HFFc6 (cell line): ENCODE measurements at places on chromosomes 3 and 15. TPM values are rescaled to one million over a fixed set of nuclear protein-coding genes. Genes with fewer than 3 reads are reported as not detected.

- peak; percentile 75 for DNase-seq
Measured at GRCh38 chr3:112519424-112520001, 20.2 kb upstream of the BTLA start.

DNA sequence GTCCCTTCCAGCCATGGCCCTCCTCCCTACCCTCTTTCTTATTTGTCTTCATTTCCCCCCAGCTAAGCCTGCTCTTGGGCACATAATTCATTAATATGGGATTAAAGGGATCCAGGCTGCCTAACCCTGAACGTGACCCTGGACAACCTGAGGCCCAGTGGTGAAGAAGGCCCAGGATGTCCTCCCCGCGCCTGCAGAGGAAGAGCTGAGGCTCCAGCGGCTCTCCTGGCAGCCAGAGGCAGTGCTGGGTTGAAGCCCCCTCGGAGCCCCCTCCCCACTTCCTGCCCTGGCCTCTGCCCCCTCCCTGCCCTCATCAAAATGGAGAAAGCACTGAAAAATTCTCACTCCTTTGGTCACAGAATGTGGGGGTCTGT, 96.5 kb upstream of the ATP2B2 start:
- DNase-seq, result no peak

DNA sequence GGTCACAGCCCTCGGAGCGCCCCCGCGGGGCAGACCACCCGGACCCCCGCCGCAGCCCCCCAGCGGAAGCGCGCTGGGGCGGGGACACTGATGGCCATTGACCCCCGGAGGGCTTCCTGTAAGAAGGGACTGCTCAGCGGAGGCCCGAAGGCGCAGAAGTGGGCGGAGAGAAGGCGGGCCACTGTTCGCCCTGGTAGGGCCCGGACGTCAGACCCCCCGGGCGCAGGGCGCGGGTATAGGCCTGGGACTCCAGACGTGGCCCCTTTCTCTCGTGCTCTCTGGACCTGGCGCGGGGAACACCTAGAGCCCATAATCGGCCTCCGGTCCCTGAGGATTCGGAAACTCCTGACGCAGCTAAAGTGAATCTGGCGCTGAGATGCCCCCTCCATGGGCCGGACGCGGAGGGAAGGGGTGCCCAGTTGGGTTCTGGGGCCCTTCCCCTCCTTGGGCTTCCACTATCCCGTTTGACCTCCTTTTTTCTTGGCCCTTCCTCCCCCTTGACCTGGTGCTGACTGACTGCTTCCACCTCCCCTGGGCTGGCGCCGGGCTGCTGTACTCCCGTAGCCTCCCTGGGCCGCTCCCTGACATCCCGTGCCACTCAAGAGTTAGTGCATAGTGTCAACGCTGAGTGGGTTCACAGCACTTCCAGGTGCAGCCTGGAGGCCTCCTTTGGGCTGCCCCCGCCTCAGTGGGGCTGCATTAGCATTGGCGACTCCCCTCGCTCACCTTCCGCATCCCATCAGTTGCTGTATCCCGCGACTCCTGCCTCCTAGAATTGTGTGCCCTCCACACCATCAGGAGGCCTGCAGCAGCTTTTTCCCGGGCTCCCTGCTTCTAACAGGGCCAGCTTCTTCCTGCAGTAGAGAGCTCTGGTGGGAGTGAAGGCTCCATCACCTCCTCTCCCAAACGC, 694 bp downstream of the ABTB1 start:
- no peak for DNase-seq

The AQR gene
- total RNA-seq, result 24.9 to 29.5 TPM (median 25.2 TPM) in 3 replicates

DNA sequence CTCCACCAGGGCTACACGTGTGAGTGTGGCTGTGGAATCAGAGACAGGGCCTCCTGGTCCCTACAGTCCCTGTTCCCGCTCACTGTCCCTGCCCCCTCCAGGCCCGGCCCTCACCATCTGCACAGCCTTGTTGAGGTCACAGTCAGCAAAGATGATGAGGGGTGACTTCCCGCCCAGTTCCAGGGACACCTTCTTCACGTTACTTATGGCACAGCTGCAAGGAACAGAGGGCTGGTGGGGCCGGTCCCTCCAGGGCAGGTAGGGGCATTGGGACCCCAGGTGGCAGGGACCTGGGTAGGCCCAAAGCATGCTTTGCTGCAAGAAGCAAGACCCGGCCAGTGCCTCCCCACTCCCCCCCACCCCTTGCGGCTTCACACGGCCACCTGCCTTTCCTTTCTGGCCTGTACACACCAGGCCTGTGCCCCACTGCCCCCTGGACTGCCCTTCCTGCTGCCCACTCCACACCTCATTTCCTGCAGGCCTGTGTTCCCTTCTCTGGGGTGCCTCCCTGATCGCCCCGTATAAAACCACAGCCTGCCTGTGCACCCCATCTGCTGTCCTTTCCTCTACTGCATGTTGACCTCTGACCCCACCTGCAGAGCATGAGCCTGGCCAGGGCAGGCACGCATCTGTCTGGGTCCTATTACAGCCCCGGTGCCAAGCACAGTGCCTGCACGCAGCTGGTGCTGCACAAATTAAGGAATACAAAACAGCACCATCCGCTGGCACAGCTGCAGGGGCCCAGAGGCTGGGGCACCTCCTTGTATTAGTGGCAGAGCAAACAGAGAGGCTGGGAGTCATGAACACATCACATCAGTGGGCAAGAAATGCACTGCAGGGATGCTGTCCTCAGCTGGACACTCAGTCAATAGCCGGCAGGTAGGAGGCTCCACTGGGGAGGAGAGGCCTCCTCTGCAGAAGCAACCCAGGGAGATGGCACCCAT, 30.8 kb upstream of the SLC41A3 start:
- no peak for DNase-seq

DNA sequence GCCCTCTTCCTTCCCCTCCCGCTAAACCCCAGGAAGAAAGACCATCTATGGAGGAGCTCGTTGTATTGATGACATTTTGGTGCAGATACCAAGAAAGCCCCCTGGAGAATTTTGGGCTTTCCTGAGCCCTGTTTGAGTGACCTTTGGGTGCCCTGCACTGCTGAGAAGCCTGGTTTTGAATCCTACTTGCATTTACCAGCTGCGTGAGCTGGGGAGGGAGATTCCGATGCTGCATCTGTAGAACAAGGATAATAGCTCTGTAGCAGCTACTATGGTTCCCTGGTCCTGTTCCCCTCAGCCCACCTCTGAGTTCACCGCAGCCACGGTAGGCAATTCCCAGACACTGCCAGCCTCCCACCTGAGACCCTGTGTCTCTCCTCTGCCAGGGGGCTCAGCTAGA, 5.2 kb downstream of the APOD start:
- no peak for DNase-seq
